ENCODE measurements at places on chromosomes 4 and X. TPM values are rescaled to one million over a fixed set of nuclear protein-coding genes. Genes with fewer than 3 reads are reported as not detected.

DNA sequence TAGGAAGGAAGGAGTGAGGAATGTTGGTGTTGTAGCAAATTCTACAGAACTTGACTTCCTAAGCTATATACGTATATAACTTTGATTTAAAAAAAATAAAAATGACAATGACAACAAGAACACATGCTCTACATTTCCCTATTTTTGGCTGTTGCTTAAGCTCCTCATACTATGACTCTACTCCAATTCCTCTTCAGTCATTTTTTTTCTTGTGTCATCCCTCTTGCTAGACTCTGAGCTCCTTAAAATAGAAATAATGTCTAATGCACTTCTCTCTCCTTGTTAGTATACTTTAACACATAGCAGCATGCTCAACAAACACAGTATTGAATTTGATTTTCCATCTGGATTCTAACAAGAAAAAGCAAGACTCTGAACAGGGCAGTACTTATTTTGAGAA is 144.0 kb downstream of the HDX start:
- no peak for DNase-seq

Gene USP26
- not detected for total RNA-seq

Gene CTAG2
- total RNA-seq, result 17.1 TPM

Gene TENT5D
- total RNA-seq, result not detected

DNA sequence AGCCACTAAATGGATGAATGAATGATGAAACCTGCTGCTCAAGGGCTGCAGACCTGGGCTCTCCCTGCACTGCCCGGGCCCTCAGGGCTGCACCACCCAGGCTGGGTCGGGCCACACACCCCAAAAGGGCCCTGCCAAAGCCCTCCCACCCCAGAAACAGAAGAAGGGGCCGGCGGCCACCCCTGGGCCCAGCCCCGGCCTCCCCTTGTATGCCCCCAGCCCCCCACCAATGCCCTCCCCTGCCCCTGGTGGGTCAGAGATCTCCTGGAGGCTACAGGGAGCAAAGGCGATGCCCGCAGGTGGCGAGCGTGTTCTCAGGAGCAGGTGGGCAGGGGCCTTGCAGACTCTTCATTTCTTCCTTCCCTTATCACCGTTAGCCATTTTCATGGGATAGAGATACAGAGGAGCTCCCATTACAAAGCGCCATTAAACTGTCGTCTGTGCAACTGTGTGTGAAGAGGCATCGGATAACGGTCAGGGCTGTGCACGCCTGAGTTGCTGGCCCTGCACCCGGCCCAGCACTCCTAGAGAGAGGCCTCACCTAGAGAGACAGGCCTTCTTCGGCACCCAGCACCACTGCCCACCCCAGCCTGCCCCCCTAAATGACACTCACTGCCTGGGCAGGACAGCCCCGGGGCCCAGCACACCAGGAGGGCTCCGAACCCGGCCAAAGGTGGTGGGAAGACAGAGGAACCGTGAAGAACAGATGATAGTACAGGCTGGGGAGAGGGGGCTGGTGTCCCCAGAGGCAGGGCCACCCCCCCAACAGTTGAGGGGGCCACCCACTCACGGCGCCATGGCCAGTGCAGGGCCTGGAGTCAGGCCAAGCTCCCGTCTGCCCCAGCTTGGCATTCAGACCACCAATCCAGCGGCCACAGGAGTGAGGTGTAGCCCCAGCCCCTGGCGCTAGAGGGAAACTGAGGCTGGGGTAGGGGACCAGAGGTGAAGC is 133.7 kb downstream of the FAM53A start:
- no peak for DNase-seq

DNA sequence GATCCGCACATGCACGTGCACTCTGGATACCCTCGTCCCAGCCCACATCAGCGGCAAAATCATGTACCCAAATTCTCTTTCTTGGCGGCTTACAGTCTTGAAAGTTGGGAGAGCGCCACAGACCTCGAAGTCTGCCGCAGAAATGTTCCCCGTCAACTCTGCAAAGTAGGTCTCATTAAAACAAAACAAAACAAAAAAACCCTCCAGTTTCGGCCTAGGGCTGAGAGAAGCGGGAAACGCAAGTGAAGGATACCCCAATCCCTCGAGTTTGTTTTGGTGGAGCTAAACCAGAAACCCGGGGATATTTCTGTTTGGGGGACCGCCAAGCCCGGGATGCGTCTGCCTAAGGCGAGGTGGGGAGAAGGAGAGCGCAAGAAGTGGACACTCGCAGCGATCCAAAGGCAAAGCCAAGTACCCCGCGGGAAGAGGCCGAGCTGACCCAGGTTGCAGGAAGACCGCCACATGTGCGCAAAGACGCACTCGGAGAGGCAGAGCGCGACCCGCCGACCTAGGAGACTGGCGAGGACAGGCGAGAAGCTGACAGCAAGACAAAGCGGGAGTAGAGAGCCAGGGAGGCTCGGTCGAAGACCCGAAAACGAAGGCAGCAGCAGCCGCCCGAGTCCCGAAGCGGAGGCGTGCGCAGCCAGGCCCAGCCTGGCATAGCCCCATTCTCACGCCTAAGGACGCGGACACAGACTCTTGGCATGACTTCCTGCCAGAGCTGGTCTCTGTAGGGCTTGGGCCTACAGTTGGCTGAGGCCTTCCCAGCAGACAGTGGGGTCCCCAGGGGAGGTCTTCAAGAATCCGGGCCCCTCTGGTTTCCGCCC is 49.6 kb upstream of the BCOR start:
- DNase-seq, result no peak

Gene SUPT20HL1
- total RNA-seq, result not detected

- DNase-seq, result no peak
Observed at GRCh38 chr4:4344915-4345527, 41.9 kb upstream of the NSG1 start.

GRCh38 chr4:90069151-90069550 is 58.0 kb upstream of the CCSER1 start:
- DNase-seq, result no peak

DNA sequence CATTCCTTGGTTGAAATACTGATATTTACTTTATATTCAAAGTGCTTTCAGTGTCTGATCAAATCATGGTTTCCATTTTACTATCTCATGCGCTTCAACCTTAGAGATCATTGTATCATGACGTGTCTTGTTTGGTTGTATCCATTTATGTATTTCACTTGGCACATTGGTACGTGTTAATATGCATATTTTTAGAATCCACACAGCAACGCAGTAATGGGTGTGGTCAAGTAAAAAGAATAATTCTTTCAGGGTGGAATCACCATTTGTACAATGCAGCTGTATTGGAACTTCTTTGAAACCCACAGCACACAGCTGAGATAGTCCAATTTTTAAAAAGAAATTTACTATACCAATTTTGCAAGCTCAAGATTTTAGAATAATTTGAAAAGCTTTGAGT is 29.1 kb downstream of the VCX start:
- DNase-seq, result no peak

Gene KLHL13
- 0.48 TPM for total RNA-seq

- DNase-seq, result no peak
Observed at GRCh38 chr4:180766045-180766444, 1477.2 kb upstream of the TENM3 start.

GRCh38 chr4:37973441-37973840 is 13.2 kb downstream of the PTTG2 start:
- no peak for DNase-seq

Gene IDUA
- 37.5 TPM for total RNA-seq

GRCh38 chr4:60452266-60452665 is 747.9 kb upstream of the ADGRL3 start:
- DNase-seq, result no peak

GRCh38 chrX:87616371-87616770 is 98.8 kb downstream of the KLHL4 start:
- no peak for DNase-seq

Gene CRMP1
- not detected for total RNA-seq

- DNase-seq, result no peak
Observed at GRCh38 chr4:176125063-176125462, 59.4 kb downstream of the WDR17 start.

- no peak for DNase-seq
Observed at GRCh38 chr4:151675411-151675971, 85.3 kb downstream of the GATB start.

Gene TMPRSS11E
- 0.22 TPM for total RNA-seq

GRCh38 chrX:154749856-154750255 is 1.0 kb downstream of the GAB3 start:
- DNase-seq, result no peak
